ENCODE measurements at places on chromosomes 2 and 18.

DNA sequence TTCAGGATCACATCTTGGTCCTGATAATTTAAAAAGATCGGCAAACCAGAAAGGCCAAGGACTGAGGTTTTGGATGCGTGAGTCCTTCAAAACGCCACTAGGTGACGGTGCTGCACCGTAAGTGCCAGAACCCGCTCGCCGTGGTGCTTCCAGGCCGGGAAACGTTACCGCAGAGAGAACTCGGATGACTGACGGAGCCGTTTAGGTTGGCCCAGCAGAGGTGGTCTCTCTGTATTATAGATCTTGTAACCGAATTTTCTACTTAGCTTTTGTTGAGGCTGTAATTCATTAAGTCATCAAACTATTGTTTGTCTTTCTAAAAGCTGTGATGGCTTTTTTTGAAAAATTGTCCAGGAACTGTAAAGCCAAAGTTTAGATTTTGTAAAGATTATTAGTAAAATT is 39.8 kb upstream of the ADCYAP1 start:
- peak; percentile 81 for DNase-seq

DNA sequence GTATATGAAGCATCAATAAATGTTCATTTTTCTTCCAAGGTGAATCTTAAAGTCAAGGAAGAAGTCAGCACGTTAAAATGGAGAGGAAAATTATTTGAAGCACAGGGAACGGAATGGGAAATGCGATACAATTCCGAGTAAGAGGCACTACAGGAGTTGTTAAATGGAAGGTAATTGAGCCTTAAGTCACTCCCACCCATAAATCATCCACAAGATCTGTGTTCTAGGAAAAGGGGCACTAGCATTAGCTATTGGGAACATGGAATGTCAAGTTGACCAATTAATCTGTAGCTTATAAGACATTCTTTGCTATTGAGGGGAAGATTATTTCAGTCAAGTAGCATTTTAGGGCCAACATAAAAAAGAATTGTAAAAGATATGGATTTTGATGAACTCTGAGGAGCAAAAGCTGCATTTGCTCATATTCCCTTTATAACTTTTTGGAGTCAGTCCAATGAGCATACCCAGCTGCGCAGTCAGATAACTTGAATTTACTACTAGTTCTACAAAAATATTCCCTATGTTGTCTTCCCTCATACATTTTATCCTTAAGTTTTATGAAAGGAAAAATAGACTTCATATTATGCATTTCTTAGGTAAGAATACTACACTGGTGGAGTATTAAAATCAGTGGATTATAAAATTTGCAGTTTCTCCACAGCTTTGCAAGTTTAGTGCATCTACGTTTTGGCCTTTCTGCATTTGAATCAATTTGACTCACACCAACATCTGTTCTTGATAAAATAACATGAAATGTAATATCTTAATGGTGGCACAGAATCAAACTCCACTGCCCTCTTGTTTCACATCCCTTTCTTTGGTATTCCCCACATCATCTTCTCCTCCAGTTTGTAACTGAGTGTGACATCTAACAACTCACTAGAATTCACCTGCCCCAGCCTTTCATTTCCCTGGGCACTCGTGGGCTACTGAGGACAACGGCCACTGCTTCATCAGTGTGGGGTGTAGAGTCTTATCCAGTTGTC is 95.6 kb downstream of the SP3 start:
- DNase-seq, result no peak

GRCh38 chr2:188765522-188766470 is 208.4 kb upstream of the COL3A1 start:
- no peak for DNase-seq

DNA sequence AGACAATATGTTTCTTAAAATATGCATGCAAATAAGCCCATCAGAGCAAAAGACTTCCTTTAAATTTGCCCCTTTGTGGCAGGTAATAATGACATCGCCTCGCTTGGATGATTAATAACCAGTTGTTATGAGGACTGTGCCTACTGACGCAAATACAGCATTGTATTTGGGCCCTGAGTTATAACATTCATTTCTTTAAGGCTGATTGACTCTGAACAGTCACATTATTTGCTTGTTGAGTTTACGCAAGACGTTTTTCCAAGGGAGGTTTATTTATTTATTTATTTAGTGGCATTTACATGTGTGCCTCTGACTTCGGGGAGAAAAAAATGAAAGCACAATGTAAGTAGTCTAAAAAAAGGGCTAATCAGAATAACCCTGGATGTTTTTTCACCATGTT is 88.3 kb downstream of the SLC8A1 start:
- no peak for DNase-seq

DNA sequence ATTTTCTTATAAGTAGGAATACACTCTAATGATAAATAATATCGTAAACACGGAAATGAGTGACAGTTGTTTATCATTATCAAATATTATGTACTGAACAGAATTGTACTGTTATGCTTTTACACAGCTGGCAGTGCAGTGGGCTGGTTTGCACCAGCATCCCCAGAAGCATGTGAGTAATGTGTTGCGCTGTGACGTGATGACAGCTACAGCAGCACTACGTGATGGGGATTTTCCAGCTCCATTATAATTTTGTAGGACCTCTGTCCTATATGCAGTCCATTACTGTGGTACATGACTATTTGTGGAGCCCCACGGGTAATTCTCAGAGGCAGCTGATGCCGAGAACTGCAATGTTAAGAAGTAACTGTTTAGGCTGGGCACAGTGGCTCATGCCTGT is 77.3 kb upstream of the ATG16L1 start:
- no peak for DNase-seq
